Spleen (tissue), 13 donors: ENCODE measurements at places on chromosomes 2 and 18. TPM values are rescaled to one million over a fixed set of nuclear protein-coding genes. Genes with fewer than 3 reads are reported as not detected.
A peak's percentile ranks its signal among the peaks of the same experiment; 100 is the strongest.

The RNU2-63P gene
- 8.0 TPM for total RNA-seq

GRCh38 chr2:42030200-42030759 lies 17.5 kb upstream of the PKDCC start:
- DNase-seq = no peak

GRCh38 chr2:64192664-64193105 lies 48.5 kb upstream of the PELI1 start:
- DNase-seq = no peak

GRCh38 chr2:30765876-30766470 lies 41.3 kb downstream of the CAPN13 start:
- peak; percentile 61 for DNase-seq

DNA sequence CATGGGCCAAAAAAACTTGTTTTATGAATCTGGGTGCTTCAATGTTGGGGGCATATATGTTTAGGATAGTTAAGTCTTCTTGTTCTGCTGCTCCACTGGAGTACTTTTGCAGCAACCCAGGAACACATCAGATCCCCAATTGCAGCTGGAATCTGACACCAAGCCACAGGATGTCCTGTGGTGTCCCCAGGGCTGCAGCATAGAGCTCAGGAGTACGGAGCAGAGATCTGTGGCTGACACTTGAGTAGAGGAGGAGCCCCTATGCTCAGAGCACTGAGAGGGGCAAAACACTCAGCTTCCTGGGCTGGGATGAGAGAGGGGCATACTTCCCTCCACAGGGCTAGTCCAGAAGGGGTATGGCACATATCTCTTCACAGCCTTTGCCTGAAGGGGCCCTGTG lies 138.9 kb upstream of the ERBB4 start:
- DNase-seq = no peak

- DNase-seq = no peak
These were observed 104.7 kb upstream of the FAM117B start for GRCh38 chr2:202530038-202530437.

- DNase-seq = peak; percentile 93
These were observed 550 bp downstream of the RAB1A start for GRCh38 chr2:65129286-65129825.

GRCh38 chr2:176127774-176128072 lies 1.8 kb upstream of the HOXD8 start:
- no peak for DNase-seq

DNA sequence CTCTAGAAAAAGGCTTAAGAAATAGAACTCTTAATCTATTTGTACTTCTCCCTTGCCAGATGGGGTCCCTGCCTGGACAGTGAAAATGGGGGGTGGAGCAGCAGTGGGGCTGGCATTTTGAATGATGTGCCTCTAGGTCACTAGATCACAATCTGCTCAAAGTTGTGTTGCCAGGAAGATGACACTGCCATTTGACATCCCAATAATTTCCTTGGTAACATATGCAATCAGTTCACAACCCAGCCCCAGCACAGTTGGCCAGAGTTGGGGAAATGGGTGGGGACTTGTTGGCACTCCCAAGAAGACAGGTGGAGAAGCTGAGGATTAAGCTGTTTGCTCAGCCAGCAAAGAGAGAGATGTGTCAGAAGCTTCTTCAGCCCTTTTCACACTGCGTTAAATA lies 558.3 kb upstream of the KLHL29 start:
- DNase-seq = no peak

DNA sequence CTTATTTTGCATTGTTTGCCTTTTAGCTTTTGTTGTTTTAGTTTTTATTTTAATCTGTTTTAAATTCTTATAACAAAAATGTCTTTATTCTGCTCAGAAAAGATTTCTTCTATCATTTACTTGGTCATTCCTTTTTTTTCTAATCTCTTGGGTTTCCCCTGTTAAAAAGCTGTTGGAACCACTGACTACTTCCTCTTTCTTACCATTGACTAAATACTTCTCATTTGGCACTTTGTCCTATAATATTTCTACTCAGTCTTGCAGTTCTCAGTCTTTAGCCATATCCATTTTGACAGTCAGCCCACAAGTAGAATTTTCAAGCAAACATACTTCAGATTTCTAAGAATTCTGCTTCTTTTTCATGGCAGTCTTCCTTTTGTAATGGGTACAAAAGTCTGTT lies 567.2 kb downstream of the SATB2 start:
- DNase-seq = no peak

- peak; percentile 46 for DNase-seq
These were observed 282.3 kb downstream of the EIPR1 start for GRCh38 chr2:3094999-3095958.
